CD4-positive, alpha-beta memory T cell (primary cell): ENCODE measurements at places on chromosomes 12 and 14. TPM values are rescaled to one million over a fixed set of nuclear protein-coding genes. Genes with fewer than 3 reads are reported as not detected.

- no peak for DNase-seq
Measured at GRCh38 chr14:23494223-23494622, 24.7 kb downstream of the NGDN start.

DNA sequence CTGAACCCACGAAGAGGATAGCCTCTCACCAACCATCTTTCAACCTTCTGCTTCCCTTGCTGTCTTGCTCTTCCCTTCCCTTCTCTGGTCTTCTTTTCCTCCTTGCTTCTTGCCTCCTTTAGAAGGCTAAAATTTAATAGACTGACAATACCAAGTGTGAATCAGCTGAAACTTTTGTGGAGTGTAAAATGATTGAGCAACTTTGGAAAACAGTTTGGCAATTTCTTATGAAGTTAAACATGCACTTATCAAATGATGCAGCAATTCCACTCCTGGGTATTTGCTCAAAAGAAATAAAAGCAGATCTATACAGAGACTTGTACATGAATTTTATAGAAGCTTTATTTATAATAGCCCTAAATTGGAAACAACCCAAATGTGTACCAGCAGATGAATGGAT lies 3.3 kb upstream of the KRT86 start:
- no peak for DNase-seq

GRCh38 chr12:95940514-95940913 lies 1.9 kb downstream of the CCDC38 start:
- no peak for DNase-seq

DNA sequence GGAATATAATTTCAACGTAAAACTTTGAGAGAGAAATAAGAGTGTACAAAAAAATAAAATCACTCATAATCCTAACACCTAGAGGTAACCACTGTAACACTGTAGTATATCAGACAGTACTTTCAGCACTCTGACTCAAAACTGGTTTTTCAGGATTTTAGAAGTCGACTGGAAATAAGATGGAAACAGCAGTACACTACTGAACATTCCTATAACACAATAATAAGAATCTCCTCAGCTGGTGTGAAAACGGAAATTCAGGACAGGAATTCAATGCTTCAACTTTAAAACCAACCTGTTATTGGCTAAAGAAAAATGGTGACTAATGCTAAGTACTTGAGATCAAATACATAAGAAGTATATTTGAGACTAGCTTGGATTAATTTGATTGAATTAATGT lies 12.3 kb upstream of the PITPNM2 start:
- DNase-seq, result no peak

Gene TPH2
- not detected for total RNA-seq

Gene NTS
- total RNA-seq, result not detected

DNA sequence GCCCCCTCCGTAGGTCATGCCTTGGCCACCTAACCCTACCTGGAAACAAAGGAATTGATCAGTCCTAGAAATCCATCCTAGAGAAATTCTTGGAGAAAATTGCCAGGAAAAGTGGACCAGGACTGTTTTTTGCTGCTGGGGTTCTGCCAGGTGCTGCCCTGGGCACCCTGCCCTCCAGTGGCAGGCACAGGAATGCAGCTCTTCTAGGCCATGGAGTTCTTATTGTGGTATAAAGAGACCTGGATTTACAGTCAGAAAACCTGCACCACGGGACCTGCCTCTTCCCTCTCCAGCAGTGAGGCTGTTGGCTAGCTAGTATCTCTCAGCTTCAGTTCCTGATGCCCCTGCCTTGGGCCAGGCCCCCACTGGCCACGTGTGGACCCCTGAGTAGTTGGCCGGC lies 59.7 kb downstream of the SLC24A4 start:
- no peak for DNase-seq
